ENCODE measurements at places on chromosomes 7 and 10.
A peak's percentile ranks its signal among the peaks of the same experiment; 100 is the strongest.

- DNase-seq: no peak
Observed at GRCh38 chr7:11458736-11459483, 373.1 kb downstream of the THSD7A start.

- peak; percentile 9 for DNase-seq
Observed at GRCh38 chr10:129120441-129120840, 346.6 kb upstream of the MGMT start.

GRCh38 chr10:6364283-6364682, 161.6 kb downstream of the PFKFB3 start:
- no peak for DNase-seq

- DNase-seq: peak; percentile 87
Observed at GRCh38 chr10:114043532-114044246, at the start of gene ADRB1. Gene ADRB1, plus strand, starts transcription at chr10:114043866. Its CDS starts 267 bp downstream, at chr10:114044133.

GRCh38 chr7:2116989-2117591, 115.7 kb downstream of the MAD1L1 start:
- no peak for DNase-seq

GRCh38 chr7:7819442-7820247, 101.2 kb upstream of the RPA3 start:
- no peak for DNase-seq

- DNase-seq: no peak
Observed at GRCh38 chr7:139426258-139427028, 57.0 kb downstream of the KLRG2 start.

- peak; percentile 50 for DNase-seq
Observed at GRCh38 chr10:4708123-4708759, 117.8 kb upstream of the AKR1E2 start.

DNA sequence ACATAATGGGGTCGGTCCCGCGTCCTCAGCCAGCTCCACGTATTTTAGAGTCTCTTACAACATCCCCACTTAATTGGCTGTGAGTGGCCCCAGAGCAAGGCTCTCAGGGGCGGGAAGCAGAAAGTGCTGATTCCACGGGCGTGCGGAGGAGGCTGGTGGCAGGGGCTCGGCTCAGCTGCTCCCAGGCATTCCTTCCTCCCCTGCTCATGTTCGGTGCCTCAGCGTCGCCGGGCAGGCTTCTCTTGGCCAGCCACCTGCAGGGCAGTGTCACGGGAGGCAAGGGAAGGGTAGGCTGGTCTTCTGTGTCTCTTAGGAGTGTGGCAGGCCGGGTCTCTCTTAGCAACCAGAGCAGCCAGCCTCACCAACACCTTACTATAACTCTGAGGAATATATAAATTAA, 33.8 kb downstream of the IL15RA start:
- DNase-seq: peak; percentile 34

GRCh38 chr7:68925241-68925640, 673.0 kb upstream of the AUTS2 start:
- no peak for DNase-seq

Data from neural progenitor cell (in vitro differentiated cells).